ENCODE measurements at places on chromosomes 13 and 19.

DNA sequence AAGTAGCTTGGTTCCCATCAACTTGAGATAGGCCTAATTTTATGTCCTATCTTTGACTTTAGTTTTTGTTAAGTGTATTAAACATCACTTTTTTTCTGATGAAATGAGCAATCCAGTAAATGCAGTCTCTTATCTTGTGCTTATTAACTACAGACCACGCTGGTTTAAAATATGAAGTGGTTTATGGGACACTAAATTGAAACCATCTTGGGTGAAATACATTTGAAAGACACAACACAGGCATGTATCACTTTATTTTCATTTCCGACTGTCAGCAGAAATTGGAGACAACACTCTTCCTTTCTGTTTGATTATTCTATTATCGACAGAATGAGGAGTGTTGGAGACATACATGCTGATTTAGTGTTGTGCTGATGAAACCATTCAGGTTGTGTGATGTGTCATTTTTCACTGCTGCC is 447.7 kb downstream of the GPC6 start:
- DNase-seq: no peak

GRCh38 chr13:32663660-32664059 is 77.4 kb downstream of the PDS5B start:
- no peak for DNase-seq

DNA sequence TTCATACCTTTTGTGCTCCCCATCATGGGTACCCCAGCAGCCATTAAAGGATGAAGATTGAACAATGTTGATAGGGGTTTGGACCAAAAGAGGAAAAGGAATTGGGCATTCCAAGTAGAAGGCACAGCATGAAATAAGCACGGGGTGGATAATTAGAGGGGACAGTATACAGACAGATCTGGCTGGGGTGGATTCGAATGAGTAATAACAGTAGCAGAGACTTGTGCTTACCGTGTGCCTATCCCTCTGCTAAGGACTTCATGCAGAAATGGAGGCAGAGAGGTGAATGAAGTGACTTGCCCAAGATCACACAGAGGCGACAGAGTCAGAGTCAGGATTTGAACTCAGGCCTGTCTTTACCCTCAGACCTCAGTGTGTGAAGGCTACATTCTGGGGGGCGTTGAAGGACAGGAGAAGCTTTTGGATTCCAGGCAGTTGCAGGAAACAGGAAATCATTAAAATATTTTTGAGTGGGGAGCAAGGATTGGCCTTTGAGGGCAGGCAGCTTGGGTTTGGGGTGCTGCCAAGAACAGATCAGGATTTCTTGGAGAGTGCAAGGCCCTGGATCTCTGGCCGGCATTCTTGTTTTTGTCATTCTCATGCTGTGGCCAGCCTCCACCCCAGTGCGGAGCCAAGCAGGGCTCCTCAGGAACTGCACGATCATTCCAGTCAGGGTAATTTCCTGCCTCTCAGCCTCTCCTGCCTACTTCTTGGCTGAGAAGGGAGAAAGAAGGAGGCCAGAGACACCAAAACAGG is 18.7 kb downstream of the PAF1 start:
- no peak for DNase-seq

GRCh38 chr19:30235946-30236345 is 136.2 kb upstream of the ZNF536 start:
- no peak for DNase-seq

GRCh38 chr13:99250982-99251825 is 7.0 kb downstream of the GPR18 start:
- no peak for DNase-seq

DNA sequence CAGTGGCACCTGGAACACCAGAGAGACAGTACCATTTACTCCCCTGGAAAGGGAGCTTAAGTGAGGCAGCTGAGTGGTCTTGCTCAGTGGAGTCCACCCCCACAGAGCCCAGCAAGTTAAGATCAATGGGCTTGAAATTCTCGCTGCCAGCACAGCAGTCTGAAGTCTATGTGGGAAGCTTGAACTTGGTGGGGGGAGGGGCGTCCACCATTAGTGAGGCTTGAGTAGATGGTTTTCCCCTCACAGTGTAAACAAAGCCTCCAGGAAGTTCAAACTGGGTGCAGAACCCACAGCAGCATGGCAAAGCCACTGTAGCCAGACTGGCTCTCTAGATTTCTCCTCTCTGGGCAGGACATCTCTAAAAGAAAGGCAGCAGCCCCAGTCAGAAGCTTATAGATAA is 30.3 kb upstream of the CEACAM4 start:
- no peak for DNase-seq

- no peak for DNase-seq
These were observed 63.7 kb upstream of the WDFY2 start for GRCh38 chr13:51520524-51520923.

DNA sequence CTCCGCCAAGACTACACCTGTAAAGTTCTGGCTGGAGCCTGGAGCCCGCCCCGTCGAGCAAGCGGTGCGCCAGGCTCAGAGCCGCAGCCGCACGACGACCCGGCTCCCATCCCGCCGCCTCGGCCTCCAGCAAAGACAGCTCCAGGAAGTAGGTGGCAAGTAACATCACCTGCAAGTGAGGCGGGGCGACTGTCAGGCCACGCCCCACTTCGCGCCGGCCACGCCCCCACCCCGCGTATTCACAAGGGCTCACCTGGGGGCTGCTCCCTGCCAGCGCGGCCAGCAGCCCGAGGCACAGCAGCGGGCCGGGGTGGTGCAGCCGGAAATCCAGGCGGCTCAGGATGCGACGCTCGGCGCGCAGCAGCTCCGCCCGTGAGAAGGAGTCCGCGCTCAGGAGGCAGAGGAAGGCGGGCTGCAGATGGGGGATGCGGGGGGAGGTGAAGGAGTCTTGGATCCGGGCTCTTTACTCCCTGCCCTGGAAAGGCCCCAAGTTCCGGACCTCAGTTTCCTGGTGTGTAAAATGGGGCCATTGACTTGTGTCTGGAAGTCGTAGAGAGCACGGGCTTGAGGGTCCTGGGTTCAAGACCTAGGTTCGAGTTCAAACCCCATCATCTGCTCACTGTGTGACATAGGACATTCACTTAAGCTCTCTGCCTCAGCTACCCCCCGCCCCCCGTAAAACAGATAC is 3.2 kb downstream of the CCNP start:
- DNase-seq: no peak

GRCh38 chr13:84823528-84823927 is 941.3 kb upstream of the SLITRK1 start:
- no peak for DNase-seq

GRCh38 chr13:36193151-36193855 is 21.1 kb downstream of the SOHLH2 start:
- no peak for DNase-seq

DNA sequence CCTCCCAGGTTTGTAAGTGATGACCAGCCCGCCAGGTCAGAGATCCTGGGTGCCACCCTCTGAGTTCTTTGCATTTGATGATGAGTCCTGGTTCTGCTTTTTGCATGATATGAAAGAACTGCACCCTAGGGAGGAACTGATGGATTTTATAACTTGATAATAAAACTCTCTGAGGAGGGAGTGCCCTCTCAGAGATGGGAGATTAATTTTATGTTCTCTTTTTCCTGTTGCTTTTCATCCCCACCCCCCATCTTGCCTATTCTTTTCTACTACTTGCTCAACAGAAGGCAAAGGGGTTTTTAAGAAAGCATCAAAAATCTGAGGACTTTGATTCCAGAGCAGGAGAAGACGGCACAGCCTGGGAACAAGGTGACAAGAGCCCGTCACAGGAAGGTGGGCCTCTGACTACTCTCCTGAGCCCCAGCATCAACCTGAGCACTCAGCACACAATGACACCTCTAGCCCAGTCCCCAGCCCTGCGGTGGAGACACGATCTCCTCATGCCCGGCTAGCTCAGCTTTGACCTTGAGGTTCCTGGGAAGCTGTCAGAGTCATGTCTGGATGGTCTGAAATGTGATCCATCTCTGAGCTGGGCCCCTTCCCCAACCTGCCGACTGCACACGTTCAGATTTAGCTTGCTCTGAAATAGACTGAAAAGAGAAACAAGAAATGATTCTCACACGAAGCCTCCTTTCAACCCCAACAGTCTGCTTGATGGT is 69.1 kb downstream of the SIAH3 start:
- no peak for DNase-seq

GRCh38 chr13:101631395-101631794 is 178.9 kb downstream of the ITGBL1 start:
- DNase-seq: no peak

GRCh38 chr13:60924856-60925255 is 490.8 kb downstream of the PCDH20 start:
- no peak for DNase-seq

DNA sequence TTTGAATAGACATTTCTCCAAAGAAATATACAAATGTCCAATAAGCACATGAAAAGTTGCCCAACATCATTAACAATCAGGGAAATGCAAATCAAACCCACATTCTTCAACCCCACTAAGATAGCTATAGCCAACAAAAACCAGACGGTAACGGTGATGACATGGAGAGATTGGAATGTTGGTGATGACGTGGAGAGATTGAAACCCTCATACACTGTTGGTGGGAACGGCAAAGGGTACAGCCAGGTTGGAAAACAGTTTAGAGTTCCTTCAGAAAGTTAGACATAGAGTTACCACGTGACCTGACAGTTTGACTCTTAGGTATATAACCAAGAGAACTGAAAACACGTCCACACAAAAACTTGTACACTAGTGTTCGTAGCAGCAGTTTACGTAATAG is 48.1 kb downstream of the TNFRSF19 start:
- DNase-seq: no peak

DNA sequence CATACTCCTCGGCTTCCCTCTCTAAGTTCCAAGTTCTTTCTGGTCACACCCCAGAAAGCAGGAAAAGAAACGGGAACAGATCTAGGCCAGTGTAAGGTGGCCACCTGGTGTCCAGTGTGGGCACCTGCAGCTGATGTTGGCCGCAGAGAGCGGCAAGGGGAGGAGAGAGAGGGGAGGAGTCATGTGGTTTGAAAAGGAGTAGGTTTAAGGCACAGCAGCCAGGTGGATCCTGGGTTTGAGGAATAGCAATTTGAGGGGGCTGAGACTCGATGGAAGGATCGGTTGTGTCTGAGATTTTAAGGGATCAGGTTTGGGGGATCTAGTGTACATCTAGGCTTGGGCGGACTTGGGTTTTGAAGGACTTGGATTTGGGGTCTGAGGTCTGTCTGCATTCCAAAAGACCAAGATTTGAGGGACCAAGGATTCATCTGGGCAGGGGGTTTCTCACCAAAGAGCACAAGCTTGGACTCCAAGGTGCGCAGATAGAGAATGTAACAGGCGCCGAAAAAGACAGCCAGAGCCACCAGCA is 1.2 kb downstream of the RABAC1 start:
- DNase-seq: peak; percentile 66

DNA sequence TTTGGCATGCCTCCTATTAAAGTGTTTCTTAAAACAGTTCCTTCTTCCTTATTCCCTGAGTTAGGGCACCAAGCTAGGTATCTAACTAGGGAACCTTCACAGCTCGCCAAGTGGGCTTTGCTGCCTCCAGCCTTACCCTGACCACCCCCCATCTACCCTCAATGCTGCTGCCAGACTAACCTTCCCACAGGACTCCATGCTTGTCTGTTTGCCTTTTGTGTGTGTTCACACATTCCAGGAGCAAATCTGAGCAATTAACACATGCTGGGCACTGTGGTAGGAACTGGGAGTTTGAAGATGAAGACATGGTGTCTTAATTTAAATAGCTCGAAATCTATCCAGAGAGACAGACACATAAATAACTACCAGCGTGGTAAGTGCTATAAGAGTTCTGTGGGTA is 185.2 kb downstream of the MZT1 start:
- no peak for DNase-seq

GRCh38 chr19:2144190-2144589 is 7.2 kb downstream of the AP3D1 start:
- no peak for DNase-seq

- no peak for DNase-seq
These were observed 4.6 kb downstream of the COL4A2 start for GRCh38 chr13:110311443-110312338.

- peak; percentile 78 for DNase-seq
These were observed 157.2 kb downstream of the TM9SF2 start for GRCh38 chr13:99658261-99658991.

- no peak for DNase-seq
These were observed 155.5 kb downstream of the TNFSF13B start for GRCh38 chr13:108425056-108425455.

- DNase-seq: no peak
These were observed 10.1 kb downstream of the RHPN2 start for GRCh38 chr19:33054623-33055022.

GRCh38 chr19:18503971-18504885 is 17.6 kb downstream of the ELL start:
- DNase-seq: no peak

GRCh38 chr13:78650717-78651083 is 8.3 kb downstream of the OBI1 start:
- no peak for DNase-seq

DNA sequence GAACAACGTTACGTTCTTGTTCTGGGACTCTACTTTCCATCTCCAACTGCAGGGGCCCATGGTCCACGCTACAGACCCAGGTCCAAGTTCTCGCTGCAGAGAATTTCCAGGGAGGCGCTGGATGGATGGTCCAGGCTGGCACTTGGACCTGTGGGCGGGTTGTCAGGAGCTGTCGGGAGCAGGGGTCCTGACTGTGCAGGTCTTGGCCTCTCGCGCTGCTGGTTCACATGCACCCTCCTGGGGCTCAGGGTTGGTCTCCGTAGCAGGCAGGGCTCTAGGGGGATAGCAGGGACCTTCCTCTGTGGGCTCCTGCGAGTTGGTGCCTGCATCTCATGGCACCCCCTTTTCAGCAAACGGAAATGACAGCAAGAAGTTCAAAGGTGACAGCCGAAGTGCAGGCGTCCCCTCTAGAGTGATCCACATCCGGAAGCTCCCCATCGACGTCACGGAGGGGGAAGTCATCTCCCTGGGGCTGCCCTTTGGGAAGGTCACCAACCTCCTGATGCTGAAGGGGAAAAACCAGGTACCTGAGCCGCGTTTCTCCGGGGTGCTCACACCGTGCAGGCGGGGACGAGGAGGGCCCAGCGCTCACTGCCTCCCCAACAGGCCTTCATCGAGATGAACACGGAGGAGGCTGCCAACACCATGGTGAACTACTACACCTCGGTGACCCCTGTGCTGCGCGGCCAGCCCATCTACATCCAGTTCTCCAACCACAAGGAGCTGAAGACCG is 6.6 kb downstream of the PTBP1 start:
- DNase-seq: no peak

DNA sequence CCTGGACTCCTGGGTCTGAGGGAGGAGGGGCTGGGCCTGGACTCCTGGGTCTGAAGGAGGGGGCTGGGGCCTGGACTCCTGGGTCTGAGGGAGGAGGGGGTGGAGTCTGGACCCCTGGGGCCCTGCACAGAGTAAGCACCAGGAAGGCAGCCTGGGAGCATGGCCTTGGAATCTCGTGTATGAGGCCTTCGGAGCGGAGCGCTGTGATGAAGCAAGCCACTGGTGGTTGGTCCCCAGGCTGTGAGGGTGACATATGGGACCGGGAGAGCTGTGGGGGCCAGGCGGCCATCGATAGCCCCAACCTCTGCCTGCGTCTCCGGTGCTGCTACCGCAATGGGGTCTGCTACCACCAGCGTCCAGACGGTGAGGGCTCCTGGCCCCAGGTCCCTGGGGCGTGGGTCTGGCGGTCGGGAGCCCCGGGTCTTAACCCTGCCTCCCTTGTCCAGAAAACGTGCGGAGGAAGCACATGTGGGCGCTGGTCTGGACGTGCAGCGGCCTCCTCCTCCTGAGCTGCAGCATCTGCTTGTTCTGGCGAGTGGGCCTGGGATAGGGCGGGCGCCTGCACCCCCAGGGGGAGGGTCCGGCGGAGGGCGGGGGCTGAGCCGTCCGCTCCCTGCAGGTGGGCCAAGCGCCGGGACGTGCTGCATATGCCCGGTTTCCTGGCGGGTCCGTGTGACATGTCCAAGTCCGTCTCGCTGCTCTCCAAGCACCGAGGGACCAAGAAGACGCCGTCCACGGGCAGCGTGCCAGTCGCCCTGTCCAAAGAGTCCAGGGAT is 918 bp downstream of the TMEM190 start:
- no peak for DNase-seq

All from activated CD8-positive, alpha-beta memory T cell treated with anti-CD3 and anti-CD28 coated beads for 24 hours (primary cell).